ENCODE measurements at places on chromosomes 1 and 21.

DNA sequence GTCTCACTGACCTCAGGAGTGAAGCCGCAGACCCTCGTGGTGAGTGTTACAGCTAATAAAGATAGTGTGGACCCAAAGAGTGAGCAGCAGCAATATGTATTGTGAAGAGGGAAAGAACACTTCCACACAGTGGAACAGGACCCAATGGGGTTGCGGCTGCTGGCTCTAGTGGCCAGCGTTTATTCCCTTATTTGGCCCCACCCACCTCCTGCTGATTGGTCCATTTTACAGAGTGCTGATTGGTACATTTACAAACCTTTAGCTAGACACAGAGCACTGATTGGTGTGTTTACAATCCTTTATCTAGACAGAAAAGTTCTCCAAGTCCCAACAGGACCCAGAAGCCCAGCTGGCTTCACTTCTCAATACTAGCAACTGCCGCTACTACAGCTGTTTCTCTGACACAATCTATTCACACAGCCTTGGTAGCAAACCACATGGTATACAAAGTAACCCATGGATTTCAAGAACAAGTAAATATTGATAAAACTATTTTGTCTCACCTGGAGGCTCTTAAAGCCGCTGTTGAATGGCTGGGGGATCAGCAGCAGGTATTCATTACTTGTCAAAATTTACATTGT, 25.3 kb upstream of the ITLN1 start:
- DNase-seq, result no peak

GRCh38 chr1:231581859-231582258, 44.7 kb upstream of the DISC1 start:
- no peak for DNase-seq

GRCh38 chr1:29282924-29283803, 46.8 kb downstream of the PTPRU start:
- DNase-seq, result peak; percentile 17

- peak; percentile 50 for DNase-seq
Observed at GRCh38 chr1:26811057-26811456, 15.4 kb upstream of the ZDHHC18 start.

- no peak for DNase-seq
Observed at GRCh38 chr21:14995226-14995625, 69.6 kb downstream of the NRIP1 start.

DNA sequence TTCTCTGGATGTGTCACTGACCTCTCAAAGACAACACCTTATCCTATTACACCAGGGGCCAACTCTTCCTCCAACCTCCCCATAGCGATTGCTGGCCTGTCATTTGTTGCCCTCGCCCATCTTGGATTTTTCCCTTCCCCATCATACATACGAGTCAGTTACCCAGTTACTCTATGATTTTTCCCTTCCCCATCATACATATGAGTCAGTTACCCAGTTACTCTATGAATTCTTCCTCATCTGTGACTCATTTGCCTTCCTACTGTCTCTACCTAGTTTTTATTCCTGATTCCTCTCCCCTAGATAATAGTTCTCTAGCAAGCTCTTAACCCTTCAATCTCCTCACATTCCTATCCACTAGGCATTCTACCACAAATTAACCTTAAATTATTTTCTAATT, 178.8 kb downstream of the NR5A2 start:
- no peak for DNase-seq

GRCh38 chr1:205934788-205935187, 8.5 kb downstream of the SLC26A9 start:
- no peak for DNase-seq

DNA sequence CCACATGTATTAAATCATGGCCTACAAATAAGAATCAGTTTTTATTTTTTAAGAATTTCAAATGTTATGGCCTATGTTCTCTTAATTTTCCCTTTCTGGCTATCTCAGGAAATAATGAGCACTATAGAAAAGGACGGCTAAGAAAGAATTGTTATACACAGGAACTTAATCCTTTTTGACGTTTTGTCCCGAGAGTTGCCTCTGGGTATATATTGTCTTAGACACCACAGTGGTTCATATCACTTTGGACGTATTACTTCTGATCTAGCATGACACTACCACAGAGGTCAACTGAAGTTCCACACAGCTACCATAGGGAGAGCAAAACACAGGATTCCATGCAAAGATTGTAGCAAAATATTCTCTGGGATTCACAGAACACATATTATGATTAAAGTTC, 307.6 kb downstream of the VAV3 start:
- DNase-seq, result no peak

DNA sequence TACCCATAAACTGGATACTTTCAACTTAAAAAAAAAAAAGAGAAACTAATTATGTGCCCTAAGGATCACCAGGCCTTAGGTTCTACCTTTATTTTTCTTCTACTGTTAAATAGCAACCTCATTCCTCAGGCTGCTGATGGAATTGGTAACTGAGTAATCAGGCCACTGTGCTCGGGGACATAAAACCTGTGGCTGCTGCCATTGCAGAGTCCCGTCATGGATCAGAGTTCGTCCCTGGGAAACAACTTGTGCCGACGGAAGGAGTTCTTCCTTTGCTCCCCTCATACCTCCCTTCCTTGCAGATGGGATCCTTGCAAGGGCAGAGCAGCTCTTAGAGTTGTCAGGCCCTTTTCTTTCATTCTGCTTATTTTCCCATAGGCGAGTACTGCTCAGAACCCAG, 123.6 kb downstream of the PBX1 start:
- no peak for DNase-seq

DNA sequence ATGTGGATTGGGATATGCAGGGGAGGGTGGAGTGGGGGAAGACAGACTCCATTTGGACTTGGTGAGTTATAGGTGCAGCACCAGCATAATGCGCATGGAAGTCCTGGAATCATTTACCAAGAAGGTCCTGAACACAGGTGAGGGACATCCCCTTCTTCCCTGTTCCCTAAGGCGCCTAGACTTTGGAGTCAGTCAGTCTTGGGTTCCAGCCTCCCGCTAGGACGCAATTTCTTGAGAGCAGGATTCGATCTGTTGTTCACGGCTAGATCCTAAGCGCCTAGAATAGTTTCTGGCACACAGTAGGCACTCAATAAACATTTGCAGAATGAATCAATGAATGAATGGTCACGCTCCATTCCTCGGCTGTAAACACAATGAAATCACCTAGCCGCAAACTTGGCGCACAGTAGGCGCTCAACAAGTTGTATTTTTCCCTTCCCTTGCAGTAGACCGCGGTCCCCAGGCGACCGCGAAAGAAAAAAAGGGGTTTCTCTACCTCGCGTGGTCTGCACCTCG, 1.0 kb upstream of the AK4 start:
- no peak for DNase-seq

DNA sequence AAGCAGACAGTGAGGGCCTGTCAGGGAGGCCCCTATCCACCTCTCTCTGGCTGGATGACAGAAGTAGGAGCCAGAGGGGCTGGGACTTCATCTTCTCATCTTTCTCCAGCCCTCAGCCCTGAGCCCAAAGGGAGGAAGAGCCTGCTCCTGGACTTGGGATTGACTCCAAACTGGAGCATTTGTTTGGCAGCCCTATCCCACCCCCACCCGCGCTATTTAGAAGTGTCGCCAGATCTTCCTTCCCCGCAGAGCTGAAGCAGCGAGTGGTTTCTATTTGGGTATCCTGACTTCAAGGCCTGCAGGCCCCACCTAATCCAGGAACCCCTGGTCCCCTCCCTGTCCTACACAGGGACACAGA, 9.6 kb downstream of the NES start:
- DNase-seq, result no peak

DNA sequence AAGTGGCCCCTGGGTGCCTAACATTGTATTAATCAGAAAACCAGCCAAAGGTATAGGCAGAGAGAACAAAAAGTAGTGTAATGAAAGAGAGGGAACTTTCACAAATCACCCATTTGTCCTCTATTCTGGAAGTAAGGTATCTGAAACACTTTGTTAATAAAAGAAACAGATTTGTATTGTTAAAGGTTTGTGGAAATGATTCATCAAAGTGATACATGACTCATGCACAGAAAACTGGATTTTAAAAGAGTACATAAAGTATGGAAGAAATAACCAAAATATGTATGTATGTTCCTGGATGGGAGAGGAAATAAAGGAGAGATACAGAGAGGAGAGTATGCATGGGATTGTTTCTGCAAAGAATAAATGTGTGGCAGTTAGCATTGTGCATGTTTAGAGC, 126.8 kb downstream of the RGS21 start:
- DNase-seq, result no peak

- DNase-seq, result no peak
Observed at GRCh38 chr1:181777812-181778211, 283.7 kb downstream of the ZNF648 start.

DNA sequence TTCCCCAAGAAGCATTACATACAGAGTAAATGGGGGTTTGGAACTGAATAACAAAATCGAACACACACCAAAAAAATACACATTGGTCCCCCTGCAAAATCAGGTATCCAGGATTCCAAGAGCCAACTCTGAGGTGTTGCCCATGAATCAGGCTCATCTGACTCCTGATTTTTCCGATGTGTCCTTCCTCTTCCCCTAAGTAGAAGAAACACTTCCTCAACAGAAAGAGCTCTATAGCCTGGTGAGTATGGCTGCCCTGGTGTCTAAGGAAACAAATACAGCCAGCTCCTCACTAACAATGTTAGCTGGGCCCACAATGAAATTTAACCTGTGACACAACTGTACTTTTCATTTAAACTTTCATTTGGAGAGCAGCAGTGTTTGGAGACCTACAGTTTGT, 33.6 kb downstream of the ERI3 start:
- no peak for DNase-seq

DNA sequence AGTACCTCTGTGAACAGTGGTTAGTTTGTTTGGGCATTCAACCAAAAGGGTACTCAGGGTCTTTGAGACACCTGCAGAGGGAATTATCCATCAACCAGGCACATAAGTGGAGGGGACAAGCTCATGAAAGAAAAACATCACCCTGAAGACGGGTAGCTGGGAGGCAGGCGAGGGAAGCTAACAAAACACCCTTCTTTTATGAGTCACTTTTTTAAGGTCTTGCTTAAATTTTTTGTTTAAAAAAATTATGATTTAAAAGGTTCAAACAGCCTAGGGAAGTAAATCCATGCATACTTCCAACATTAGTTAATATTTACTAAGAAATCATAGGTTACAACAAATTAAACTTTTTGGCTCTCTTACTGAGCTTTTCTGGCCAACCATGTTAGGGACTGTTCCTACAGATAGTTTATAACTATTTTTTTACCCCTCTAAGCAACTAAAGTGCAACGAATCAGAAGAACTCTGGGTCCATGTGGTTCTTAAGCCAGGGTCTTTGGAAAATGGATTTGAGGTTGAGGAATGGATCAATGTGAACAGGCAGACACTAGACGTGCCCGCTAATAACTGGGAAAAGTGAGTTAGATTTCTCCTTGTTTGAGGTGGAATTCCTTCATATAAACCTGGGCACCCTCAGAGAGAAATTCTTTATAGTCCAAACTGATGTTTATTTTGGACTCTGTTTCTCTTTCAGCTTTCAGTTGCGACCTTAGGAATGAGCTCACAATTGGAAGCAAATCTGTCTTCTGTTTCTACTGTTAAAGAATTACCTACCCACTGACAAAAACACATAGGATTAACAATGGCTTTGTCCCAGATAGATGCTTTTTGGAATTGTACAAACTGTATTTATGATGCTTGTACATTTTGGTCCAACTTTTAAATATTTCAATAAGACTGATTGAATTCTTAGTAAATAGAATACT, 123.0 kb downstream of the LYPLAL1 start:
- DNase-seq, result no peak

- DNase-seq, result no peak
Observed at GRCh38 chr1:240027059-240027462, 64.6 kb upstream of the FMN2 start.

DNA sequence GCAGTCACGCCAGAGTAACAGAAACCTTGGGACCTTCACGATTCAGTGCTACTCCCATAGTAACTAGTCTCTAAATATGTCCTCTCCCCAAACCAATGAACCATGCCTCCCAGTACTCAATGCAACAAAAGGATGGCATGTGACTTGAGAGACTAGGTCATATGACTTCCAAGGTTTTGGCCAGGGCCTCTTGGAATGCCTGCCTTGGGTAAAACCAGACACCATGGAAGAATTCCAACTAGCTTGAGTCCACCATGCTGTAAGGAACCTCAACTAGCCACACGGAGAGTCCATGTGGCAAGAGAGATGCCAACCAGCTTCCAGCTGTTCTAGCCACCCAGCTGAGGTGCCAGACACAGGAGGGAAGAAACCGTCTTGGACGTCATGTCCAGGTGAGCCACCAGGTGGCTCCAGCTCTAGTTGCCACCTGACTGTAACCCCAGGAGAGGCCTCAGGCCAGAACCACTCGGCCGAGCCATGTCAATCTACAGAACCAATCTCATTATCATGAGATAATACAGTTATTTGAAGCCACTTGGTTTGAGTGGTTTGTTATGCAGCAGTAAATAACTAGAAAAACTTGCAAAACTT, 115.0 kb downstream of the SYF2 start:
- DNase-seq, result no peak

GRCh38 chr1:14881775-14882672, 271.5 kb upstream of the TMEM51 start:
- DNase-seq, result no peak

- DNase-seq, result no peak
Observed at GRCh38 chr1:1755426-1755825, 22.8 kb downstream of the NADK start.

- DNase-seq, result no peak
Observed at GRCh38 chr1:152870831-152871730, 7.0 kb upstream of the SMCP start.

DNA sequence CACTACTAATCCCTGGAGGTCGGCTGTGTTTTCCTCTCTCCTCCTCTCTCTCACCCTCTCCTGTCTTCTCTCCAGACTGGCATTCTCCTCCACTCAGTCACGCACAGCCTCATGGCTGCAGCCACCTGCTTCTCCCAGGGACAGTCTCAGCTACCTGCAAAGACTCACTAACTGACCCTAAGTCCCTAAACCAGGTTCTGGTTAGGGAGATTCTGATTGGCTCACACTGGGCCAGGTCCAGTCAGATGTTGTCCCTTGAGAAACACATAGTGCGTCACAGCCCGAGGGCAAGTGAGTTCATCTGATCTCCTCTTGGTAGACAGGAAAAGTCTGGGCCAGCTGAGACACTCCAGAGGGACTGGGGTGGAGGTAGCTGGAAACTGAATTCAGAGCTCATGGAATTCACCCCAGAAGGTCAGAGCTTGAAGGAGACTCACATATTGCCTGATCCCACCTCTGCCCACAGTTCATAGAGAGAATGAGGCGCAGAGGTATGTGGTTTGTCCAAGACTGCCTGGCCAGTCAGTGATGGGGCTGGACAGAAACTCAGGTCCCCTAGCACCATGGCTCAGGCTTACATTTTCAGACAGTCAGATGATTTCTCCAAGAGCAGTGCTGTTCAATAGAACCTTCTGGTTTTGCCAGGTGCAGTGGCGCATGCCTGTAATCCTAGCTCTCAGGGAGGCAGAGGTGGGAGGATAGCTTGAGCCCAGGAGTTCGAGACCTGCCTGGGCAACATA, 40.4 kb upstream of the RPL11 start:
- DNase-seq, result no peak

GRCh38 chr1:53060579-53060978, 1.4 kb upstream of the PODN start:
- no peak for DNase-seq

DNA sequence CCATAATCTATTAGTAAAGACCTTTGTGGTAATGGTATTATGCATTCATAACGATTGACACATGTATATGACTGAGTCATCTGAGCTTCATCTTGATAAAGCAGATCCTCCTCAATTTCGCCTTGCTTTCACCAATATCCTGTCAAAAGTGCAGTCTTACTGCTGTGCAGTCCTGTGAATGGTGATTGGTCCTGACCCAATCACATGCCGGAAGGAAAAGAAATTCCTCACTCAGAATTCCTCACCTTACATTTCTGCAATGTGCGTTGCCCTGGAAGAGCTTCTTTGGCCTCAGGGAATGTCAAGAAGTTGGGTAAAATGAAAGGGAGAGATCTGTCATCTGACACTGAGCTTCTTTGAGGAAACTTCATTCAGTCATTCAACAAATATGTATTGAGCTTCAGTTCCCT, 121.0 kb upstream of the TSPAN2 start:
- DNase-seq, result no peak

Measured in CD4-positive, alpha-beta T cell treated with Interferon alpha-2 for 1 hour (primary cell).